ENCODE measurements at places on chromosomes 13 and 19. TPM values are rescaled to one million over a fixed set of nuclear protein-coding genes. Genes with fewer than 3 reads are reported as not detected.

- no peak for DNase-seq
These were observed 44.8 kb downstream of the PHF11 start for GRCh38 chr13:49540552-49540951.

DNA sequence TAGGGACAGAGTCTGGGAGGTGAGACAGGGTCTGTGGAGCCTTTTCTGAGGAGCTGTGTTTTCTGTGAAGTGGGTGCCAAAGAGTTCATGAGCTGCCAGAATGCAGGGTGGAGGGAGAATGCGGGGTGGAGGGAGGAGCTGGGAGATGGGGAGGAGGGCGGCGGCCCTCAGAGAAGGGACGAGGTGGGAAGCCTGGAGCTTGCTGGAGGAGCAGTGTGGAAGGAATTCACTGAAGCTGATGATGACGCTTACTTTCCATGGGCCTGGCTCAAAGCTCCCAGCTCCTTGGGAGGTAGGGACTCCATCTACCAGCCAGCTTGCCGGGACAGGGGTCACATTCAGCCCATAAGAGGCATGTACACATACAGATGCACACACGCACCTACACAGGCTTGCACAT is 62.5 kb downstream of the MCF2L start:
- no peak for DNase-seq

Gene MYADM
- polyA plus RNA-seq: 232 TPM

GRCh38 chr13:94318418-94318817 is 161.1 kb downstream of the DCT start:
- DNase-seq: no peak

Gene IL17D
- polyA plus RNA-seq: 11.5 TPM

Data from left renal pelvis (tissue), 4 donors.